ENCODE measurements at places on chromosomes 6 and 20. TPM values are rescaled to one million over a fixed set of nuclear protein-coding genes. Genes with fewer than 3 reads are reported as not detected.
A peak's percentile ranks its signal among the peaks of the same experiment; 100 is the strongest.

The DLK2 gene
- 1.5 TPM for total RNA-seq

The FNDC11 gene
- total RNA-seq: 1.8 TPM

The CITED2 gene
- 47.6 TPM for total RNA-seq

The RGS17 gene
- 3.2 TPM for total RNA-seq

DNA sequence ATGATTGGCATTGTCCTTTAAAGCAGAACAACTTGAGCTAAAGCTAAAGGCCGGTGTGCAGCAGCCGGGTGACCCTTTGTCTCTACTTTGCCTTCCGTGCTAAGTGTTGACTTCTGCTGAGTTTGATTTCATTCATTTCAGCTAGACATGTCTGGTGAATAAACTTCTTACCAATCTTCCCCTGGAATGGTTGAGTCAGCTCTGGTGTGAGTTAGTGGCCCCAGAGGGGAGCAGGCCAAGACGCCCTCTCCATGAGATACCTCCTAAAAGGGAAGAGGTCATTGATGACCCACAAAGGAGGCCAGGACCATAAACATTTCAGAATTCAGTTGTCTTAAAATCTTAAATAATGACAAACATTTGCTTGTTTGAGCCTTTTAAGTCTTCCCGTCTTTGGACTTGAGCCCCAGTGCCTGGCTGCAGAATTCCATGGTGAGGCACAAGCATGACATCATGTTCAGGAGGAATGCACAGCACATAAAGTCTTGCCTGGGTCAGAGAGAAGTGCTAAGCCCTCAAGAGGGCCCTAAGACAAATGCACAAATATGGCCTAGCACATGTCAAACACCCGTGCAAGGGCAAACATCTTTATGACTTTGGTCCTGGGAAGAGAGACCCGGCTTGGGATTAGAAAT, 96.3 kb upstream of the NEDD9 start:
- no peak for DNase-seq

GRCh38 chr20:20897145-20897544, 184.7 kb upstream of the RALGAPA2 start:
- DNase-seq: no peak

- DNase-seq: peak; percentile 100
Measured at GRCh38 chr6:52155791-52156576, 30.2 kb upstream of the IL17A start.

DNA sequence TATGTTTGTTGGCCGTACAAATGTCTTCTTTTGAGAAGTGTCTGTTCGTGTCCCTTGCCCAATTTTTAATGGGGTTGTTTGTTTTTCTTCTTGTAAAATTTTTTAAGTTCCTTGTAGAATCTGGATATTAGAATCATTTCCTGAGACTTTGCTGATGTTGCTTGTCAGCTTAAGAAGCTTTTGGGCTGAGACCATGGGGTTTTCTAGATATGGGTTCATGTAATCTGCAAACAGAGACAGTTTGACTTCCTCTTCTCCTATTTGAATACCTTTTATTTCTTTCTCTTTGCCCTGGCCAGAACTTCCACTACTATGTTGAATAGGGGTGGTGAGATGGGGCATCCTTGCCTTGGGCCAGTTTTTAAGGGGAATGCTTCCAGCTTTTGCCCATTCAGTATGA, 82.6 kb downstream of the SLC24A3 start:
- no peak for DNase-seq

- DNase-seq: no peak
Measured at GRCh38 chr6:124738482-124738881, 223.8 kb upstream of the RNF217 start.

DNA sequence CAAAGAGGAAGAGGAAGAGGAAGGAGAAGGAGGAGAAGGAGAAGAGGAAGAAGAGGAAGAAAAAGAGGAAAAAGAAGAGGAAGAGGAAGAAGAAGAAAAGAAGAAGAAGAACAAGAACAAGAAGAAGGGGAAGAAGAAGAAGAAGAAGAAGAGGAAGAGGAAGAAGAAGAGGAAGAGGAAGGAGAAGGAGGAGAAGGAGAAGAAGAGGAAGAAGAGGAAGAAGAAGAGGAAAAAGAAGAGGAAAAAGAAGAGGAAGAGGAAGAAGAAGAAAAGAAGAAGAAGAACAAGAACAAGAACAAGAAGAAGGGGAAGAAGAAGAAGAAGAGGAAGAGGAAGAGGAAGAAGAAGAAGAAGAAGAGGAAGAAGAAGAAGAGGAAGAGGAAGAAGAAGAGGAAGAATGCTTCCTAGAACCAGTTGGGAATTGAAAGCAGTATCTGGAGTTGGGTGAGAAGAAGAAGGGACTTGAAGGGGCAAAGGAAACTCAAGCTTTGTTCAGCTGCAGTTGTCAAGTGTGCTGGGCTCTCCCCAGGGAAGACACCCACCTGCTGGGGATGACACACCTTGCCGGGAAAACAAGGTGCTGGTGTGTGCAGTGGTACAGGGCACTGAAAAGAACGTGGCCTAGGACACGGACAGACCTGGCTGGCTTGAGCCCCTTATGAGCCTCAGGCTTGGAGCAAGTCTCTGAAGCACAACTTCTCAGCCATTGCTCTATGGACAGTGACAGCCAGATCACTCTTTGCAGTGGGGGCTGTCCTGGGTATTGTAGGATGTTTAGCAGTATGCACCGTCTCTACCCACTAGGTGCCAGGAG, 30.1 kb upstream of the ARFGEF2 start:
- no peak for DNase-seq

All from RPMI7951 (cell line).